ENCODE measurements at places on chromosomes 1 and 21.

DNA sequence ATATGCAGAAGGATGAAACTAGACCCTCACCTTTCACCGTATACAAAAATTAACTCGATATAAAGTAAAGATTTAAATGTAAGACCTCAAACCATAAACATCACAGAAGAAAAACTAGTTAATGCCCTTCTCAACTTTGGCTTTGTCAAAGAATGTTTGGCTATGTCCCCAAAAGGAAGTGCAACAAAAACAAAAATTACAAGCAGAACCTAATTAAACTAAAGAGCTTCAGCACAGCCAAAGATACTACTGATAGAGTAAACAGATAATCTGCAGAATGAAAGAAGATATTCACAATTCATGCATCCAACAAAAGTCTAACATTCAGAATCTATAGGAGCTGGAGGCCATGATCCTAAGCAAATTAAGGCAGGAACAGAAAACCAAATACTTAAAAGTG is 824.6 kb upstream of the NEGR1 start:
- peak; percentile 30 for DNase-seq

GRCh38 chr21:35408401-35408800 is 359.3 kb upstream of the RUNX1 start:
- DNase-seq = no peak

DNA sequence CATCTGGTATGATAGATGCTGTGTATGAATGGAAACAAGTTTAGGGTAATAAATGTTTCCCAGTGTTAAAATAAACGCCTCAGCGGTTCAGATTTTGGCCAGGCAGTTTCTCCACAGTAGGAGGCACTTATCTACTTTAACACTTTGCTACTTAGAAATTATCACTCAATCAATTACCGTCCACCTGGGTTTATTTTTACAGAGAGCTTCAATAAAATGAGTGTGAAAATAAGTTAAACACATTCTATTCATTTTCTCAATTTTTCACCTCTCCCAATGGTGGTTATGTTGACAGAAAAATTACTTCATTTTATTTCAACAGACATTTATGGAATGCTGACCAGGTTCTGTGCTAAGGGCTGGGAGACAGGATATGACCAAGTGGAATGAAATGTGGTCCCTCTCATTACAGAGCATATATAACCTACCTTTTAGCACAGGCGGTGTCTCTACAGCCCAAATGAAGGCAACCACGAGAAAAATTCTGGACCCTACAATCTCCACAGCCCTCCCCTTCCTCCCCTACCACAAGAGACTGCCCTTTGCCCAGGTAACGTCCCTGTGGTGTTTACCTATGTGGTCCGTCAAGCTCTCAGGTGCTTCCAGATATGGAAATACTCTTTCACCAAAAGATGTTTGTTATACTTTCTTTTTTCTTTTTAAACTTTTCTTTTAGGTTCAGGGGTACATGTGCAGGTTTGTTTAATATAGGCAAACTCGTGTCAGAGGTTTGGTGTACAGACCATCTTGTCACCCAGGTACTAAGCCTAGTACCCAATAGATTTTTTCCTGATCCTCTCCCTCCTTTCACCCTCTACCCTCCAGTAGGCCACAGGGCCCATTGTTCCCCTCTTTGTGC is 105.5 kb downstream of the HLCS start:
- no peak for DNase-seq

GRCh38 chr1:90719330-90720144 is 2.4 kb upstream of the BARHL2 start:
- no peak for DNase-seq

DNA sequence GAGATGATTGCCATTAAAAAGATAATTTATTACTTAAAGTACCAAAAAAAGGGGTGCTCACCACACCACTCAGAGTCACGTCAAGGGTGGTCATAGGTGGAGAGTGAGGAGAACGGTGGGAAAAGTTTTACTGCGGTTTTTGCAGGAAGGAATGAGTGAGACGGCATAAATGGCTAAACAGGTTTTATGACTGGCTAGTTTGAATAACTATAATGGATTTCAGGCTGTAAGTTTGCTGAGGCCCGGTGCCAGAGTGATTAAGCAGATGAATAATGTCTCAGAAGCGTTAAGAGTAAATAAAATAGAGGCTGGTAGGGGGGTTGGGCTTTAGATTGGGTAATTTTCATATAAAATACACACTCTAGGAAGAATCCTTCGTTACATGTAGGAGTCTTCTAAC is 1337.8 kb downstream of the AMY1C start:
- DNase-seq = no peak

GRCh38 chr1:39048745-39049370 is 22.7 kb downstream of the NDUFS5 start:
- no peak for DNase-seq

DNA sequence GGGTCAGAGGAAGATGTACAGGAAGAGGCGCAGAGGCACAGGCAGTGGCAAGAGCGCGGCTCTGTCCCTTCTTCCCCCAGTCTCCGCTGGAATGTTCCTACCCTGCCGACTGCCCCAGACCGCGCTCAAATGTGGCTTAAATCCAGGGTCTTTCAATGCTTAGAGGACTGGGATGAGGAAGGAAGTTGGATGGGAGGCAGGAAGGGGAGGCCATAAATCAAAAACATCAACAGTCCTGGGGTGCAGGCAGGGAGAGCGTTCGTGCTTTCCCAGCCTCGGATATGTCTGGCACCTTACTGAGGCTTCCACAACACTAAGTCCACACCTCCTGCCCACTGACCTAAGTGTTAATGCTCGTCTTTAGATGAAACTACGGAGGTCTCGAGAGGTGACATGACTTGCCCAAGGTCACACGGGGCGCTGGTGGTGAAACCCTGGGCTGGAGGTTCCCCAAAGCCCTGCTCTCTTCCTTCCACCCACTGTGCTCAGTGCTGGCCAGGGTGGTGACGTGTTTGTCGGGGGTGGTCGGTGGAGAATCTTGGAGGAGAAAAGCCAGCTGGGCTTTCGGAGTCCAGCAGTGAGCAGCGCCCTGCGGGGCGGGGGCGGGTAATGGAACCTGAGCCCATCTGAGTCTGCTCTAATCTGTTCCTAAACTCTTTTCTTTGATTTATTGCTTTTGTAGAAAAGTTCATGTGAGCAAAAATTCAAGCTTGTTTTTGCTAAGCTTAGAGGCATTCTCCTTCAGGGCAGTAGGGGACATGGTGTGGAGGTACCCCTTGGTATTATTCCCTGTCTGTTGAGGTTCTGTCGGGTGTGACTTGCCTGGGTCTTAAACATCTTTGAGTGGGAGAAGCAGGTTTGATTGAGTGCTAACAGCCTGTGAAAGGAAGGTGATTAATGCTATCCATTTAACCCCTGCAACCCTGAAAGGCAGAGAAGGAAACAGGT is 708 bp downstream of the CDA start:
- no peak for DNase-seq

DNA sequence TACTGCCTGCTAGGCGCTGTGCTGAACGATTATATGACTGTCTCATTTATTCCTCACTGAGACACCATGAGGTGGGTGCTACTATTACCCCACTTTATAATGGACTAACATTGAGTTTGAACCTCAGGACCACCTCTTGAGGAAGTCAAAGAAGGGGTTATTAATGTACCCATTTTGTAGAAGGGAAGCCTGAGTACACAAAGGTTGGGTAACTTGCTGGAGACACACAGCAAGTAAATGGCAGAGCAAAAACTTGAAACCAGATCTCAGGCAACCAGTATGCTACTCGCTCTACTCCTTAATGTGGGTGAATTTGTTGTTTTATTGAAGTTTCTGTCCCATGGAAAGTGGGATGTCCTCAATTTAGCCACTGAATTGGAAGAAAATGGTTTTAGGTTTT is 30.1 kb downstream of the KCNA10 start:
- no peak for DNase-seq

GRCh38 chr1:8263791-8264190 is 54.1 kb upstream of the SLC45A1 start:
- no peak for DNase-seq

DNA sequence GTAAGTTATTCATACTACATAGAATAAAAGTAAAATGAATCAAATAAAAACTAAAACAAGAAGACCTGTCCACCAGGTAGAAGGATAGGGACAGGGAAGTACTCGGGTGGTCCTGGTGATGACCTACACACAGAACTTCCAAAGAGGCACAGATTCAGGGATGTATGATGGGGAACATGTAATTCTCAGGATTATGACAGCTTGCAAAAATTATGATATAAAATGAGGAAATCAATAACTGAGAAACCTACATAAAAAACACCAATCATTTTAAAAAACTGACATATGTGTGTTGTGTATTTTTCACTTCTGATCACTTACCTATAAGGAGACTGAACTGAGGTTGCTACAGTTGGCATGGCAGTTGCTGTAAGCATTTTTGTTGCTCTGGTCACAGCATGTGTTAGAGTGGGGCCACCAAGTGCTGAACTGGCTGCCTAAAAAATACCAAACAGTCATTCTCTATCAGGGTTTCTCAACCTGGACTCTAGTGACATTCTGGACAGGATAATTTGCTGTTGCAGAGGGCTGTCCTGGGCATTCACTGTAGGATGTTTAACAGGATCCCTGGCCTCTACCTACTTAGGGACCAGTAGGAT is 73.8 kb downstream of the USP24 start:
- no peak for DNase-seq

DNA sequence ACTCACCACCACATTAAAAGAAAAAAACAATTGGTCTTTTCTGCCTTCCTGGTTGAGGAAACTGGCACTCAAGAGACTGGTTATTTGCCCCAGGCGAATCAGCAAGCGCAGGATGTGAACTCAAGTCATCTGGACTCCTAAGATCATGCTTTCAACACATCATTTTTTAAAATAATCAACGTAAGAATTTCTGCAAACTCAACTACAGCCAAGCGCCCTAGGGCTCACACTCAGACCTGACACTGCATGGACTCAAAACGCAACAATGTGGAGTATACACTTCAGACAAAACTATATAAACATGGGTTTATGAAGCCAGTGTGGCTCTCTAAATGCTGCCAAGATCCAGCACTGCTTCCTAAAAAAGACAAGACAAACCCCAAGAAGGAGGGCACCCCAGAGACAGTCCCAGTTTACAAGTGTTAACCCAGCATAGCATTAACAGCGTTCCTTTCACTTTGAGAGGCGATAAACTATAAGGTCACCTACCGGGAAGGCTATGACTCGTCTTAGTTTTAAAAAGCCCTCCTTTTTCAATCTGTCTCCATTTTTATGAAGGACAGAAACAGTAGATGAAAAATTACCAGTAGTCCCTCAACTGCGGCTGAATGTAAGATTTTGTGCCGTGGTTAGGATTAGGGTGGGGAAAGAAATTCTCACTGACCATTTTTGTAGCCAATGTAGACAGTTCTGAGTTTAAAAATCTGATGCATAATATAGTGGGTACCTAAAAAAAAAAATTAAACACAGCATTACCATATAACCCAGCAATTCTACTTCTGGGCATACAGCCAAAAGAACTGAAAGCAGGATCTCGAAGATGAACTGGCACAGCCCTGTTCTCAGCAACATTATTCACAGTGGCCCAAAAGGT is 54.8 kb downstream of the SIPA1L2 start:
- DNase-seq = no peak

- no peak for DNase-seq
These were observed 126.5 kb downstream of the CAPN8 start for GRCh38 chr1:223538981-223539380.

GRCh38 chr1:93433407-93433961 is 14.4 kb upstream of the FNBP1L start:
- no peak for DNase-seq

- DNase-seq = peak; percentile 93
These were observed 26.3 kb downstream of the RAB7B start for GRCh38 chr1:205976708-205977401.

- DNase-seq = no peak
These were observed 114.6 kb downstream of the AKT3 start for GRCh38 chr1:243735457-243735856.

Data from DMS153 (cell line).